Activated CD4-positive, alpha-beta T cell treated with anti-CD3 and anti-CD28 coated beads, Interleukin-2, amount 50 U/mL, for 16 hours (primary cell): ENCODE measurements at places on chromosomes 1 and 21.

DNA sequence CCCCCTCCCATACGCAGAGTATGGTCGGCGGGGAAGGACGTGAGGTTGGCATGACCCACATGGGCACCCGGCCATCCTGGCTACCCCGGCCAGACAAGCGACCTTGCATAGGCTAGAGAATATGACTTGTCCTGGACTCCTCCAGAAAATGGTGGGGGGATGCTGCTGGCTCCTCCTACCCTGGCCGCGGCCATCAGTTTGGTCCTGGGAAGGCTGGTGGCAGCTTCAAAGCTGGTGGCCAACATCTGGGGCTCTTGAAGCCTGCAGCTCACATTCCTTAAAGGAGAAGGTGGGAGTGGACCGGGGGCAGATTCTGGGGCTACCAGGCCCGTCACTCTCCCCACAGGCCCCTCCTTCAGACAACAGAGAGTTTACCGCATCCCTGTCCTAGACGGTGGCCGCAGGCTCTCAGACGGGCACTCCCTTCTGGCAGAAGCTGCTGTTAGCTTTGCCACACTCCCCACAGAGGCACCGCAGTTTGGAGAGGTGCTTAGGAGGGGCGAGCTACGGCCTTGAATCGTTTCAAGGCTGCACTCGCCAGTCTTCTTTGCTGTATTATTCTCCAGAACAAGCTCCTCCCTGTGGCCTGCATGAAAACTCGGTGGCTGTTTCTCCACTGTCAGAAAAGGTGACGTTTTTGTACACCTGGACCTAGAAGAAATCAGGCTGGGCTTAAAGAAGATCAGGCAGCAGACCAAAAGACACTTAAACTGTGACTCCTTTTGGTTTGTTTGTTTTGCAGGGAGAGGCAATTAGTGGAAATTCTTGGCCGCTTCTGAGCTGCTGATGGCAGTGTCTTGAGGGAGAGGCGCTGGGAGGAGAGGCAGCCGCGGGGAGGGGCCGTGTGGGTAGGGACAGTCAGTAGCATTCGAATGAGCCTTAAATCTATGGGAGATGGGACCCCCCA lies 68.0 kb downstream of the RUNX3 start:
- no peak for DNase-seq

GRCh38 chr1:168443899-168444298 lies 99.9 kb downstream of the XCL2 start:
- peak; percentile 21 for DNase-seq

- no peak for DNase-seq
Observed at GRCh38 chr1:194062962-194063361, 876.5 kb upstream of the B3GALT2 start.

GRCh38 chr1:218967836-218968235 lies 205.8 kb upstream of the LYPLAL1 start:
- DNase-seq, result no peak

DNA sequence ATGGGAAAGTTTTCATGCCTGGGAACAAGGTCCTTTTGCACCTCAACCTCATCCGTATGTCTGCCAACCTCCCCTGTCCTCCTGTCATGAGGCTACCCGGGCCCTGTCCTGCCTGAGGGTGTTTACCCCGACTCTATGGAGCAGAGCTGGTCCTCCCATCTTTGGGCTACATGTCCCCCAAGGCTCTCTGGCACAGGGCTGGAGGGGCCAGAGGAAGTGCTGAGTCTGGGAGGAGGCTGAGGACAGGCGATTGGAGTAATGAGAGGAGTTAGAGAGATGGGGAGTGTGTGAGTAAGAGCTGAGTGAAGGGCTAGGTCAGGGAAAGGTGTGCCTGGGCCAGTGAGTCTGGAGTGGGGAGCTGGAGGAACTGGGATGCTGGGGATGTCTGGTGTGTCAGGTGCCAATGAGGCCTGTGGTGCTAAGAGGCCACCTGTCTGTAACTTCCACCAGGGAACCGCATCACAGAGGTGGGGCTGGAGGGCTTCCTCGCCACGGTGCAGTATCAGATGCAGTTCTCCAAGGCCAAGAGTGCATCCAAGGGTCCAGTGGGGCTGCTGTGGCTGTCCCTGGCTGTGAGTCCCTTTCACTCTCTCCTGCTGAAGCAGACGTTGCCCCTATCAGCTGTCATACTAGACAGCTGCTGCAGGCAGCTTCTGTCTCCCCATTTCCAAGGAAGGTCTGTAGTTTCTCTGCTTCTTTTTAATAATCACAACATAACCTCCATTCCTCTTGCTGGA lies 11.7 kb downstream of the LRRC71 start:
- no peak for DNase-seq

- DNase-seq, result no peak
Observed at GRCh38 chr1:19081218-19081893, 124.9 kb upstream of the IFFO2 start.

DNA sequence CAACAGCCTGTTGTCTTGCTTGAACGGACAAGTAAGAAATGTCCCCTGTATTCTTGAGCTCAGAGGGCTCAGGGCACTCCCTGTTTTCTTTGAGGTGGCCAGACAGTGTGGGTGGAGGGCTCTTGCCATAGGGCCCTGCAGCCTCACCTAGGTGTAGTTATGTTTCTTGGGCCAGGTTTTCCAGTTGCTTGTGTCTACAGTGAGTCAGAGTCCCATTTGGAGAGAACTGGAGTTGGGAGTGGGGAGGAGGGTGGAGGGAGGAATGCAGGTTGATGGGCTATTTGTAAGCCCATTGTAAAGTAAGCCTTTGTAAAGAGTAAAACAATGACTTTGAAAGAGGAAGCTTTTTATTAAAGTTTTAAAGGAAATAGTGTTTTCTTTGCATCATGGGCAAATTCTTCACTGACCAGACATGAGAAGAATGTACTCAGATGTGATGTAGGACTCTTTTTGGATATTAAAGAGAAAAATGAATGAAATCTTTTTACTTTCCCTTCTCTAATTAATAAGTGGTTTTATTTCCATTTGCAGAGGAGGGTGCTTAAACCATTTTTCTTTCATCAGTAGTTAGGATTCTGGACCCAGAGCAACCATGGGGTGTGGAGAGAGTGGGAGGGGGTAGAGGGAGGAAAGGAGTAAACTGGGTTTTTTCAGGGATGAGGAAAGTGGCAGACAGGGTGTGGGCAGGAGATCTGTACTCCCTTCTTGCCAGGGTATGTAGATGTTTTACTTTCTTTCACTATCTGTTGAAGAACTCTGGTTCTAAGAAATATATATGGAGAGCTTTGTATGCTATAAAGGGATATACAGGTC lies 45.1 kb upstream of the MACF1 start:
- no peak for DNase-seq

DNA sequence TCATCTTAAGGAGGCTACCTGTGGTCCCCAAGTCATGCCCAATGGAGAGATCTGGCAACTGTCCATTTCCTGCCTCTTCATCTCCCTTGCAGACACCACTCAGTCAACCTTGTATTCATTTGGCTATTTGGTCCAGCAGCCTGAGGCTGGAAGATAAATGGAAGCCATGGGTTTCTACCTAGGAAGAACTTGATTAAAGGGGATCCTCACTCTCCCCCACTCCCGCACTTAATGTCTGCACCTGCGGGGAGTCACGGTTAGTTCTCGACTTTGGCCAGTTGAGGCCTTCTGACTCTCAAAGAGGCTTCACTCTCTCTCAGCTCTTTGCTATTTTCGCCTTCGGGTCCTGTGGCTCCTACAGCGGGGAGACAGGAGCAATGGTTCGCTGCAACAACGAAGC lies 8.4 kb upstream of the ATXN7L2 start:
- no peak for DNase-seq
